ENCODE measurements at places on chromosomes 5 and 9.

DNA sequence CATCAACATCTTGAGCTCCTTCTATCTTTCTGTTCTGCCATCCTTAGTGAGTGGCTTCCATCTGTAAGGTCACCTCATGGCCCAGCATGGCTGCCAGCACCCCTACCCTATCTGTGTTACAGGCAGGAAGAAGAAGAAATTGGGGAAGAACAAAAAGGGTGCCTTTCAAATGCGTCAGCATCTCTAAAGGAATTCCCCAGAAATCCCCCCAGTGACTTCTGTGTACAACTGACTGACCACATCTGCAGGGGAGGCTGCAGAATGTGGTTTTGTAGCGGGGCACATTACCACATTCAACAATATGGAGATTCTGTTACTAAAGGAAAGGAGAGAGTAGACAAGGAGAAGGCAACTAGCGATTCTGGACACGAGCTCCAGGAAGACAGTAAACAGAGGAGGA is 40.1 kb downstream of the ALG2 start:
- no peak for DNase-seq

DNA sequence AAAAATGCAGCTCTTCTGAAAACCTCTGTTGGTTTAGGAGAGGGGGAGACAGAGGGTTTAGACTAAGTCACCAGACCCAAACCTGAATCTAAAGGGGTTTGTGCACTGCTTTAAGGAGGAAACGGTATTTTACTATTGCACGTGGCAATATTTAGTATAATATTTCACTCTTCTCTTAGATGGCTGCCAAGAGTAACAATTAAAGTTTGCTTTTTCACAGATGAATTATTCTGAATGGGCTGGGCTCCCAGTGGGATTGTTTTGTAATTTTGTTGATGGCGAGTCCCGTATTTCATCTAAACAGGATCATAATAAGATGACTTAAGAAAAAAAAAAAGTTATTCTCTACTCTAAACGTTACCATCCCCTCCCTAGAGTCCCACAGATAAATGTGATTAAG is 245.4 kb downstream of the PCSK5 start:
- DNase-seq, result no peak

GRCh38 chr9:118318770-118319431 is 614.7 kb downstream of the TLR4 start:
- DNase-seq, result no peak

GRCh38 chr5:104539618-104540350 is 977.2 kb upstream of the NUDT12 start:
- DNase-seq, result no peak

- no peak for DNase-seq
These were observed 29.7 kb downstream of the MEGF10 start for GRCh38 chr5:127320032-127320965.

DNA sequence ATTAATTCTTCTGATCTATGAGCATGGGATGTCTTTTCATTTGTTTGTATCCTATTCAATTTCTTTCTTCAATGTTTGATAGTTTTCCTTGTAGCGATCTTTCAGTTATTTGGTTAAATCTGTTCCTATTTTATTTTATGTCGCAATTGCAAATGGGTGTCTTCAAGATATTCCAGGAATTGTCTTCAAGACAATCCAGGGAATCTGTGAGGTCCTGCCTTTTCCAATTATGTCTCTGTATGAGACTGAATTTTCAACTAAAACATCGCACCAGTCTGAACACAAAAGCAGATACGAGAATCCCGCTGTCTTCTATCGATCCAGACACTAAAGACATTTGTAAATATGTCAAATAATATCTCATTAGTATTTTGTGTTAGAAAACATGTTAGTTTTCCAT is 485.5 kb downstream of the BNC2 start:
- no peak for DNase-seq

- no peak for DNase-seq
These were observed 126.5 kb downstream of the MRPS30 start for GRCh38 chr5:44935262-44935661.
